ENCODE measurements at places on chromosomes 3 and 15. TPM values are rescaled to one million over a fixed set of nuclear protein-coding genes. Genes with fewer than 3 reads are reported as not detected.

Gene SLC22A13
- total RNA-seq, result 0.33 TPM

Gene GTF2E1
- total RNA-seq, result 14.8 TPM

Gene CCDC39
- total RNA-seq, result not detected

Gene SAMD7
- total RNA-seq, result not detected

Gene GOLGA6L7
- not detected for total RNA-seq

Gene FAM131A
- 22.5 TPM for total RNA-seq

Gene SLC27A2
- not detected for total RNA-seq

Gene LRRC49
- 3.9 TPM for total RNA-seq

Gene SOX14
- not detected for total RNA-seq

Gene CDHR4
- total RNA-seq, result not detected

Gene PLSCR5
- not detected for total RNA-seq

Gene C3orf70
- 10.7 TPM for total RNA-seq

Gene SEMA3G
- not detected for total RNA-seq

Gene TATDN2
- total RNA-seq, result 19.3 TPM

Gene P2RY12
- total RNA-seq, result 1.00 TPM

Gene CCDC174
- total RNA-seq, result 6.3 TPM

Gene MBD4
- total RNA-seq, result 24.4 TPM

Gene COL8A1
- 15.6 TPM for total RNA-seq

Gene AGBL1
- total RNA-seq, result 1.1 TPM

Gene CCDC71
- total RNA-seq, result 25.1 TPM

Gene THRB
- total RNA-seq, result under 0.01 TPM

Gene PAQR5
- total RNA-seq, result not detected

Gene HTR3E
- not detected for total RNA-seq

Gene WDR93
- under 0.01 TPM for total RNA-seq

Gene TMEM45A
- total RNA-seq, result 7.9 TPM

Gene SHC4
- total RNA-seq, result 98.9 TPM

Gene ACAN
- total RNA-seq, result under 0.01 TPM

Gene MANF
- 118 TPM for total RNA-seq

Gene GADL1
- not detected for total RNA-seq

Gene VPS33B
- 14.2 TPM for total RNA-seq

Gene LEKR1
- total RNA-seq, result 0.69 TPM

Gene PLAAT1
- total RNA-seq, result 0.33 TPM

Gene LTF
- total RNA-seq, result 1.1 TPM
